ENCODE measurements at places on chromosomes 7 and 10.

DNA sequence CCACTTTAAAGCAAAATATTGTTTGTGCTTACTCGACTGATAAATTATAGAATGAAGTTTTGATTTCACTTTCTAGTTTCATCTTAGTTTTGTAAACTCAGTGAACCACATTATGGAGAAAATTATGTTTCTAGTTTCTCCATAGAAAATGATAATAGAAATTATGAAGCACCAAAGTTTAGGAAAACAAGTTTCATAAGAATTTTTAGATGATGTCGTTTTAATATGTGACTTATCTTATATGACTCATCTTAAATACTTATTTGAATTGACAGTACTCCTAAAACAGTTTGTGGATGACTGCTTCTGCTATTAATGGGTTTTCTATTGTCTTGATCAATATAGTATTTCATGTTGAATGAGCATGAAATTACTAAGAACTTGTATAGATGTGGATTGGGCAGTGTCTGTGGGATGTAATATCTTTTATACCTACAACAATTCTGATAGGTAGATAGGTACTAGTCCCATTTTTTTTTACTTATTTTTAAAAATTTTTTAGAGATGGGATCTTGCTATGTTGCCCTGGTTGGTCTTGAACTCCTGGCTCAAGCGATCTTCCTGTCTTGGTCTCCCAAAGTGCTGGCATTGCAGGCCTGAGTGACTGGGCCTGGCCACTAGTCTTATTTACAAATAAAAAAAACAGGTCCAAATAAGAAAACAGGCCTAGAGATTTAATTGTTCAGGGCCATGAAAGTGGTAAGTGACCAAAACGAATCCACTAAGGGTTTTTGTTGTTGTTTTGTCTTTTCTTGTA is 3.7 kb downstream of the HBP1 start:
- no peak for DNase-seq

GRCh38 chr7:12646139-12646538 is 41.3 kb upstream of the ARL4A start:
- no peak for DNase-seq

- DNase-seq: no peak
Measured at GRCh38 chr7:99128076-99128950, 15.6 kb downstream of the SMURF1 start.

DNA sequence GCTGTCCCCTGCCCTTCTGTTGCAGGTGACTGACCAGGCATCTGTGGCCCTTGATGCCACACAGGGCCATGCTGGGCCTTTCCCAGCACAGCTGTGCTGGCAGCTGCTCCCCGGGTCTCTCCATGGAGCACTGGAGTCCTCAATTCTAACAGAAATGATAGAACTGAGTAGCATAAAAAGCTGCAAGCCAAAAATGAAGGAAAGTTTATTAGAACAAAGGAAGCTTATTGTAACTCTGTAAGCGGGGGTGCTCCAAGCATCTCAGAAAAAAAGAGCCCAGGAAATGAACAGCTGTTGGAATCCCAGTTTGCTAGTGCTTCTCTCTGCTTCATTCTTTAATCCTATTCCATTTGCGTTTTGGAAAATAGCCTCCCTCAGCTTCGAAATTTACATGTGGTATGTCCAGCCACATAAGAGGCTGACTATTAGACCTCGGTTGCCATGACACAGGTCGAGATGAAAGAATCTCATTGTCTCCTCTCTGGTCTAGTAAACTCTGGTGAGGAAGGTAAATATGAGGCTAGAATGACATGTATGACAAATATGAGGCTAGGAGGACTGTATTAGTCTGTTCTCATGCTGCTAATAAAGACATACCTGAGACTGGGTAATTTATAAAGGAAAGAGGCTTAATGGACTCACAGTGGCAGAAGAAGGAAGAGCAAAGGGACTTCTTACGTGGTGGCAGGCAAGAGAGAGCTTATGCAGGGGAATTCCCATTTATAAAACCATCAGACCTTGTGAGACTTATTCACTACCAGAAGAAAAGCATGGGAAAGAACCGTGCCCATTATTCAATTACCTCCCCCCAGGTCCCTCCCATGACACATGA is 23.7 kb downstream of the EPDR1 start:
- DNase-seq: peak; percentile 65

DNA sequence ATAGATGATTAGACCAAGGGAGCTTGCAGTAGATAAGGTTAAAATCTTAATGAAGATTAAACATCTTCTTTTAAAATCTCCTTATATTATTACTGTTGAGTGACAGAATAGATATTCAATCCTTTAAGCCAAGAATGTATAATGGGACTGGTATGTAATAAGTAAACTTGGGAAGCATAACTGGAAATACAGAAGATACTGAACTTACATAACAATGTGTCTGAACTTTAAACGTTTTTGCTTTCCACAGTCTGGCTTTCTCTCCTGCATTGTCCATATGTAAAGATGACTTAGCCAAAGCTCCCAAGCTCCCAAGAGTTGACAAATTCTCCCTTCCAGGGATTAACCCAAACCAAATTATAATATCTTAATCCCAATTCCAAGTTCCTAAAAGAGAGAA is 129.8 kb downstream of the KCND2 start:
- DNase-seq: no peak

DNA sequence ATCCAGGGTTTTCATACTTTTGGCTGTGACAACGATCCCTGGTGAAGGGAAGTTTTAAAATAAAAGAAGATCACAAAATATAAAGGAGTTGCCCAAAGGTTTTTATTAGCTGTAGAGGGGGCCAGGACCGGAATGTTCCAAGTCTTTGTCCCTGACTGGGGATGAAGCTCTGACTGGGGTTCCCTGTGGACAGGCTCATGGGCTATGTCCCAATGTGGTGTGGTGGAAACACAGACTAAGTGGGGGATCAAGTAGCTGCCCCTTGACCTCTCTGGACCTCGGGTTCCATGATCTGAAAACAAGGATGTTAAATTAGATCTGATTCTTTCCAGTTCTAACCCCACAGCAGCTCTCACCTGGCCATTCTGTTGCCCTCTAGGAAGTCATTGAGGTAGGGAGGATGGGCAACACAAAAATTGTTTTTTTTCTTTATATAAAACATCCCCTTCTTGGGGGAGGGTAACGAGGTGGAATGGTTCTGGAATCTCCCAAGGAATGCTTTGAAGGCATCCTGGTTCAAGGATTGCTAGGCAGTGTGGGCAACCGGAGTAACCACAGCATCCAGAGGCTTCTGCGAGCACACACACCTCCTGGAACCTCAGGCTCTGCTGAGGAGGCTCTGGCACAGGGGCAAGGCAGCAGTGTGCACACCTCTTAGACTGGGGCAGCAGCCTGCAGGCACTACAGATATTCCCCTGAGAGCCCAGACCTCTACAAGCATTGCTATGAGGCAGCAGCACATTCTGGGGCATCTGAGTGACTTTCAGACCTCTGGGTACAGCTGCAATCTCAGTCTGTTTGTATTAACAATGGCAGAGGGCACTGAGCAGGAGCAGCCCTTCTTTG is 21.4 kb upstream of the CRYGN start:
- DNase-seq: no peak

DNA sequence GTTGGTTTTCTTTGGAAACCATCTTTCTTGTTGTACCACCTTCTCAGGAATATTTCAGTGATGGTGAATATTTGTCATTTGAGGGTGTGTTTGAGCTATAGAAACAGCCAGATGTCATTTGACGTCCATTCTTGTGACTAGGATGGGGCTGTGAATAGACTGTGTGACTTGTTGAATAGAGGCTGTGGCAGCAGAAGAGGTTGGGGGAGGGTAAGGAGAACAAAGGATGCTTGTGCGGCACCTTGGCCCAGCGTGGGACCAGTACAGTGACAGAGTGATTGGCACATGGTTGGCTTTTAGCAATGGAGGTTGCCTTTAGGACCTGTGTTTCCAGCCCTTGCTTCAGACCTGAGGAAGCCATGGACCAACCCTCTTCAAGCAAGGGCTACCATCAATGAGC is 11.3 kb downstream of the DMBT1 start:
- no peak for DNase-seq

- no peak for DNase-seq
Measured at GRCh38 chr10:11687779-11688447, 54.3 kb upstream of the ECHDC3 start.

GRCh38 chr10:97016728-97017473 is 168.9 kb downstream of the SLIT1 start:
- no peak for DNase-seq

DNA sequence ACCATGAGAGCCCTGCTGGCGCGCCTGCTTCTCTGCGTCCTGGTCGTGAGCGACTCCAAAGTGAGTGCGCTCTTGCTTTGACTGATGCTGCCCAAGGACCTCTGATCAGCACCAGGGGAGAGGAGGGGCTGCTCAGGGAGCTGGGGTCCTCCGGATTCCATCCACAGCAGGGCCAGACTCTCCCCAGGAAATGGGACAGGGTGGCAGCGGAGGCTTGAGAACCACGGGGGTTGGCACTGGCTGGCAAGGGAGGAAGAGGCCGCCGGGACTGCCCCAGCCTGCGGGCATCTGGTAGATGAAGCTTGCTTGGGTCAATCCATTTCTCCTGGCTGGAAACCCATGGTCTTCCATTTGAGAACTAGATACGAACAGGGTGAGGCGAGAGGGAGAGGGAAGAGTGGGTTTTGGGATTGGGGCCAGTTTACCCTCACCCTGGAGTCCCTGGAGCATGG is 647 bp downstream of the PLAU start:
- DNase-seq: no peak

DNA sequence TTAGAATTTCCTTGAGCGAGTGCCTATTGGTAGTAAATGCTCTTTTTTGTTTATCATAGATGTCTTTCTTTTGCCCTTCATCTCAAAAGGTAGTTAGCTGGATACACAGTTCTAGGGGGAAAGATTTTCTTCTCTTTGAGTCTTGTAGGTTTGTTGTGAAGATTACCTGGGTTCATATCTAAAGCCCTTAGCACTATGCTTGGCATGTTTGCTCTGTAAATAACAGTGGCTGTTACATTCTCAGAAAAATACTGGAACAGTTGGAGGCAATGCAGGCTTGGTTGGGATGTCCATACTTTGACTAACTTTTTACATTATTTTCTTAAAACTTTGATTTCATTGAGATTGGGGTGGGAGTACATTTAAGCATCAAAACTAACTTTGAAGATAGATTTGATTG is 144.0 kb downstream of the AUTS2 start:
- DNase-seq: no peak

DNA sequence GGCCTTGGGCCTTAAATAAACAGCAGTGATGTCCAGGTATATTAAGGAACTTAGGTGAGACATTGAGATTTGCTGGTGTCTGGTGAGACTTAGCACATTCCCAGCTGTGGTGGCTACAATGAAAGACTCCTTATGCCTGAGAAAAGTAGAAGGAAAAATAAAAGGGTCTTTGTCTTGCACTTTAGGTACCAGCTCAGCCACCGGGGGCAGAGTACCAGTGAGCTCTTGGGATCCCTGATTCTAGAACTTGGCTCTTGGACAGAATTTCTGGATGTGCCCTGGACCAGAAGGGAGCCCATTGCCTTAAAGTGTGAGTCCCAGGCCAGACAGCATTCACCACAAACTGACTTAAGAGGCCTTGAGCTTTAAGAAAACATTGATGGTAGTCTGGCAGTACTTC is 1038.7 kb downstream of the SORCS3 start:
- no peak for DNase-seq

DNA sequence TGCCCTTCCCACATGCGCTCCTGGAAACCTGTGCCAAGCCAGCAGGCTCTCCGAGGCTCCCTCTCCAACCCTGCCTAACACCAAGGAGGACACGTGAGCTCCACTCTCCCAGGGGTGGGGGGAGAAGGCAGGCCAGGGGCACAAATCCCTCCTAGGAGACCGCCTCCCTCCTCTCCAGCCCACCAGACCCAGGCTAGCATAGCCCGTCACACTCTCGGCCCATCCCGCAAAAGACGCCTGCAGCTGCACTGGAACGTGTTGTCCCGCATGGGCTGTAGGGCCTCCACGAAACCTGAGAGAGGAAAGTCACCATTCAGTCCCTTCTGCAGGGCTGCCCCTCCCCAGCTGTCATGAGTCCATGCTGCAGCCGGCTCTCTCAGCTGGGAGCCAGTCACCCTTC is 126.3 kb downstream of the MAD1L1 start:
- DNase-seq: no peak

DNA sequence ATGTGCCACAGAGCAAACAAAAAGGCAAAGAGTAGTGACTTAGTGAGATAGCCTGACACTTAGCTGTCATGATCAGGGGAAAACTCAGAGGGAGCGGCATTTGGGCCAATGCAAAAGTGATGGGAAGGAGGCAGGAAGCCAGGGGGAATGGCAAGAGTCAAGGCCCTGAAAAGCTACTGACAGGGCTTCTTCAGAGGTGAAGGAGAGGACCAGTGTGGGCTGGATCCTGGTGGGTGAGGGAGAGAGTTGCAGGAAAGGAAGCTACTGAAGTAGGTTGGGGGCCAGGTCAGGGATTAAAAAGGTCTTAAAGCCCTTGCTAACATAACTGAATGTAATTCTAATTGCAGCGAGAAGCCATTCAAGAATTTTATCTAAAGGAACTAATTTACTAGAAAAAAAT is 117.0 kb downstream of the AASS start:
- DNase-seq: no peak

DNA sequence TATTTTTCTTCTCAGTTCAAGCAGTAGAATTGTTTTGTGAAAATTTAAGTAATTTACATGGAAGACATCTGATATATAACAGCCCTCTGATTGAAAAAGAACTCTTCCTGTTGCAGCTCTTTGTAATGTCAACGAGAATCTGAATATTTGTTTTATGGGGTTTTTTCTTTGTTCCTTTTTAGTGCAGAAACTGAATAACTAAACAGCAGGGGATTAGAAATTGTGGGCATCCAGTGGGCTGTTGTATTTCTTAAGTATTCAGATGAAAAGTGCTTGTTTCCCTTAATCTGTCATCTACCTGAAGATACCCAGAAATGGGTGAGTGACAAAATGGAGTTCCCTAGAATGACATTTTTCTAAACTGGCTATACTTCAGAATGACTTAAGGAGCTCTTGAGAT is 7.4 kb downstream of the ARL4A start:
- DNase-seq: no peak

- DNase-seq: no peak
Measured at GRCh38 chr7:92790992-92791391, 45.4 kb downstream of the CDK6 start.

GRCh38 chr10:45424668-45425404 is 50.8 kb downstream of the ALOX5 start:
- DNase-seq: no peak

DNA sequence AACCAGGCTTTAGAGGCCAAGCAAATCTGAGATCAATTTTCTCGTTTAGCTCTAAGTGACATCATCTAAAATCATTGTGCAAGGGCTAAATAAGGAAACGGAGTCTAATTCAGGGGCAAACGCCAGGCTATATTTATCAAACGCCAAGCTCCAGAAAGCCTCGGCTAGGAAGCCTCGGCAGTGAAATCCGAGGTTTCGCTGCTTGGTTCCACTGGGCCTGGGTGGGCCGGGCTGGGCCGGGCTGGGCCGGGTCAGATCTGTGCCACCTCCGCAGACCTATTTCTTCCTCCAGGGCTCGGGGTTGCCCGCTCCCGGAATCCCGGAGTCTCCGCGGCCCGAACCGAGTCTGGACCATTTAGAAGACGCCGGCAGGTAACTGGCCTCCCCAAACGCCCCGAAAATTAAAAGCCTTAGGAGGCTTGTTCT is 459 bp upstream of the FEZF1 start:
- DNase-seq: no peak
